OCI-M1 (cell line): ENCODE measurements at places on chromosomes 3 and 15.
A peak's percentile ranks its signal among the peaks of the same experiment; 100 is the strongest.

DNA sequence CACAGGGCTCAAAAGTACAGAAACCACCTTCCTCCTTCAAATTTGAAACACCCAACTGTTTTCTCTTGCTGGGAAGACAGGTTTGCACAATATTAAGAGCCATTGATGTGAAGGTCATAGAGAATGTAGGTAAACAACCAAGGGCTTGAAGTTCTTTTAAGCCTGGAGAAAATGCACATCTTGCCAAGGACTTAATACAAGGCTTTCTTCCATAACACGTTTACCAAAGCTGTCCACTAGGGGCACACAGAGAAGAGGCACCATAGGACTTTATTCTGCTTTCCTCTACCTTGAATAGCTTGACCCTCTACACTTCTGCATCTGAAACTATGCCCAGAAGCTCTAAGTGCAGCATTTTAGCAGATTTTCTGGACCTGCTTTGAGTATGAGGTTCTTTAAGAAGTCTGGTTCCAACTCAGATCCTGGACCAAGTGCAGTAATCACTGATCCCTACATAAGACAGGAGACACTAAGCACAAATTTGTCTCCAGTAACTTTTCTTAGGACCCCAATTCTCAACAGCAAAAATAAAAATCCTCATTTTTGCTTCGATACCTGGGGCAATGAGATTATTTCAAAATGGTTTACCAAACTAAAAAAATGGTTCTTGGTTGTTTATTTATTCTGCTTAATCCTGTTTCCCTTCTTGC lies 138.0 kb downstream of the FBN1 start:
- DNase-seq: peak; percentile 85

DNA sequence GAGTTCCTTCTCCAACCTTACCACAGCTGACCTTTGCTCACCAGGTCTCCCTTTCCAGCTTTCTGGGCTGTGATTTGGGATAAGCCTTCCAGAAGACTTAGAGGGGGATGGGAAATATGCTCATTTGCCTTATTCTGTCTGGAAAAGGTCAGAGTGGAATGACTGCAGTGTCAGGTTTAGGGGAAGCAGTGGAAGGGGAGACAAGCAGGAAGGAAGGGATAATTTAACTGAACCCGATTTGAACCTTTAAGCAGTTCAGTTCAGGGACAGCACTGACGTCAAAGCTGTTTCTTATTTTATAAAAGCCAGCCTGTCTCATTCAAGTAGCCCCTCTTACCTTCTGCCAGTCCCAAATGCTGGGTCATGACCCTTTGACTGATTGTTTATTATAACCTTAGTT lies 418.4 kb upstream of the RARB start:
- no peak for DNase-seq

DNA sequence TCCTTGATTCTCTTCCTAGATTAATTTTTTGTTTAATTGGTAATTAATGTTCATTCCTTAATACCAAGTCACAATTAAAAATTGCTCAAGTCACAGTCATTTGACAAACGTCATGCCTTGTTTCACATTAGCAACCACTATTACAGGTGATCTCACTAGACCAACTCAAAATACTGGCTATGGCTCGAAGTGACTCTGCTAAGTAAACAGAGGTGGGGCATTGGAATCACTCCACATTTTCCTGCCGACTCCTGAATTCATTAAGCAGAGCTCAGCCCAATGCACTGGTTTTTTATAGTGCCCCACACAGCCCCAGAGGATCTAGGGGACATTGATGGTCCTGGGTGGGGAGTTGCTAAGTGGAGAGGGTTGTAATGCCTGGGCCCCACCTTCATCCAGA lies 201.2 kb upstream of the NSMCE3 start:
- DNase-seq: no peak

GRCh38 chr15:79919749-79920511 lies 23.1 kb upstream of the MTHFS start:
- DNase-seq: peak; percentile 17

DNA sequence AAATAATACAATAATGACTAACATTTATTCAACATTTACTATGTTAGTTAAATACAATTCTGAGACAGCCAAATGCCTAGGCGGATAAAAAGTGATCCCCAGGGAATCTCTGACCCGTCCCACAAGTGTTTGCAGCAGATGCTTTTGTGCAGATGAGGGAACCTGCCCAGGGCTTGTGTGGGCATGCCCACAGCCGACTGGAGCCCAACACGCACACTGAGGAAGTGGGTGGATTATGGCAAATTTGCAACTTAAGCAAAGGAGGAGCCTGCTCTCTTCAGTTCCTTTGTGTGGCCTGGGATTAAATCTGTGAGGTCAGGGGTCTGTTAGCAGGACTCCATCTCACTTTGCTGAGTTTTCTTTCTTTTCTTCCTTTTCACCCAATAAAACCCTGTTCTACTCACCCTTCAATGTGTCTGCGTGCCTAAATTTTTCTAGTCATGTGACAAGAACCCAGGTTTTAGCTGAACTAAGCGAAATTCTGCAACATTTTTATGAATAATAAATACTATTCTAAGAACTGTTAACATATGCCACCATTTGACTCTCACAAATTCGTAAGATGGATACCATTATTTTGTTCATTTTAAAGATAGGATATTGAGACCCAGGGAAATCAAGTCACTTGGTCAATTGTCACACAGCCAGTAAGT lies 13.9 kb upstream of the RTP1 start:
- no peak for DNase-seq

DNA sequence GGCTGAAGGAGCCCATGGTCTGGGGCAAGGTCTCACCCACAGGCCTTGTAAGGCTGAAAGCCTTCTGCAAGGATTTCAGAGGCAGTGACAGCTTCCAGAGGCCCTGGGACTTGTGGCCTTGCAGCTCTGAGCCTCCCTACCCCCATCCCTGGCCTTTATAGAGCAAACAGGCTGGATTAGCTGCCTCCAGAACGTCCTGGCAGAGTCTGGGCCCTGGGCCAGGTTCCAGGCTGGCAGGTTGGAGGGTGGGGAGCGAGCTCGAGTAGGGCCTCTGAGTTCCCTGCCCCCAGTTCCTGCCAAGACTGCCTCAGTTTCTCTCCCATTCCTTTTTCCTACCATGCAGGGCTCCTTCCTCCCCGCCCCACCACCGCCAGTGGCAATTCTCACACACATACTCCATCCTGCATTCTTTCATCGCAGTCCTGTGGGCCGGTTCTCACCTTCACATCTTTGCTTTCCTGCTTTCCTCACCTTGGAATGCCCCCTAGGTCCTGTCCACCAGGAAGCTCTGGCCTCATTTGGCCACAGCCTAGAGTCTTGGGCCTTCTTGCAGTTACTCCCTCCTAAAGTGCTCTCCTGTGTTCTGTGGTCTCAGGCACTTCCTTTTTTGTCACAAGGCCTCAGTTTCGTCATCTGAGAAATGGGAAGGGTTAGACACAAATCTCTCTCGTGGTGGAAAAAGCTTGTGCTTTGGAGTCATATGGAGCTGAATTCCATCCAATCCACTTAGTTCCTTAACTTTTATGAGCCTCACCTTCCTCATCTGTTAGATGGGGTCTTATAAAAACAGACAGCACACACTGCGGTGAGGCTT lies 2.7 kb downstream of the LMAN1L start:
- no peak for DNase-seq

GRCh38 chr3:129687586-129688125 lies 81.2 kb upstream of the PLXND1 start:
- no peak for DNase-seq

- DNase-seq: no peak
Observed at GRCh38 chr3:65742914-65743313, 295.8 kb downstream of the MAGI1 start.

DNA sequence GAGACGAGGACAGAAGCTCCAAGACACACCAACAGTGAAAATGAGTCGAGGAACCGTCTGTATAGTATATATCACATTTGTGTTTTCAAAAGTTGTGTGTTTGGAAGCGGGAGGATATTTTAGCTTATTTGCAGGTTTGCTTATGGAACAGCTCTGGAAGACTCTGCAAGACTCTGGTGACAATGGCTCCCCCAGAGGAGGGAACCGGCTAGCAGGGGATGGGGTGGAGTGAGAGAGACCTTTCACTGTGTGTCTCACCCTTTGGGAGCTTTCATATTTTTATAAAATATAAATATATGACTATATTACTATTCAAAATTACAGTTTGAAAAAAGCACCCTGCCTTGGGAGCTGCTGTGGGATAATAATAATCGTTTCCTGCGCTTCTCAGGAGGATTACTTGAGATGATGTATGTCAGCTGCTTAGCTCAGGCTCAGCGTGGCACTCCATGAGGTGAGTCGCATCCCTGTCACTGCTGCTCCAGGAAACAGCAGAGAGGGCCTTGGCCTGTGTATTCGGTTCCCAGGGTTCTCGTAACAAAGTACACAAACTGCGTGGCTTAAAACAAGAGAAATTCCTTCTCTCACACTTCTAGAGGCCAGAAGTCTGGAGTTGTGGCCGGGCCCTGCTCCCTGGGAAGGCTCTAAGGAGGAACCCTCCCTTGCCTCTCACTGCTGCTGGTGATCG lies 183.9 kb downstream of the FAM43A start:
- no peak for DNase-seq

DNA sequence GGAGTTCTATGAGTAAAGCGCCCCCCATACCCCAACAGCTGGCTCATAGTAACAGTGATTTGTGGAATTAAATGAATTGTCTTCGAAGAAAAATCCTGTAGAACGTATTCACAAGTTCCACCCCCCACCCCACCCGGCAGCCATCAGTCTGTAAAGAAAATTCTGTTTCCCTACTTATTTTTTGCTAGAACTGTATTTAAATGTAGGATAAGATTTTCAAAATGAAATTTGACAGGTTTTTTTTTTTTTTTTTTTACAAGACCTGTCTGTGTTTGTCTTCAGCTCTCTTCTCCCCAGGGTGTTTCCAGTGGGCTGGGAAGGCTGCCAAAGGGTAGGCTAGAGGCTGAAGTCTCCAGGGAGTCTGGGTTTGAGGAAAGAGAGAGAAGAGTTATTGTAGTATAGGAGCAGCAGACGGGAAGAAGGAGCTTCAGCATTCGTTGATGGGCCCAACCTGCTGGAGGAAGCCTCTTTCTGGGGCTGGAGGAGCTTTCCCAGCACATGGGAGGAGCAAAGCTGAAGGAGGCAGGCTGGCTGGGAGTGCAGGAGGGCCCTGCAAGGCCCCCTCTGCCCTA lies 130.6 kb upstream of the SEMA6D start:
- DNase-seq: no peak

DNA sequence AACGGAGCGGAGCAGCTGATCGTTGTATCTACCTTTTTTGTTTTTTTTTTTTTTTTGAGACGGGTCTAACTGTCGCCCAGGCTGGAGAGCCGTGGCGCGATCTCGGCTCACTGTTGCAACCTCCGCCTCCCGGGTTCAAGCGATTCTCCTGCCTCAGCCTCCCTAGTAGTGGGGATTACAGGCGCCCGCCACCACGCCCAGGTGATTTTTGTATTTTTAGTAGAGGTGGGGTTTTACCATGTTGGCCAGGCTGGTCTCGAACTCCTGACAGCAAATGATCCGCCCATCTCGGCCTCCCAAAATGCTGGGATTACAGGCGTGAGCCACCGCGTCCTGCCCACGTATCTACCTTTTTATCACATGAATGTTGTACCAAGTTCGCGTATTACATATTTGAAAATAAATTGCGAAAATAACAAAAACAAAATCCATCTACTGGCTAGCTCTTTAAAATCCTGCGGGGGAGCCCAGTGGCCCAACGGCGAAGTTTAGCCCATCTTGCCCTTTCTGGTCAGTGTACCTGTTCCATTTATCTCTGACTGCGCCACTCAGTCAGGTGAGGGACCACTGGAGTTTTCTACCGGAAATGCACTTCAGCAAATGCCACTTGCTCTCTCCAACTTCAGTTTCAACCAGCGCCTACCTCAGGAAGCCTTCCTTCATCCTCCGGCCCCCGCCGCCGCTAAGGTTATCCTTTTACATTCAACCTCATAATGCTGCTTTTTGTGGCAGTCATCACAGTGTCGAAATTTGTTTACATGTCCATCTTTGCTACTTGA lies 1.2 kb upstream of the EIF3J start:
- DNase-seq: peak; percentile 64

- DNase-seq: no peak
Observed at GRCh38 chr3:179884136-179884535, 152.6 kb downstream of the PEX5L start.

GRCh38 chr15:60557191-60557618 lies 78.3 kb upstream of the ICE2 start:
- DNase-seq: no peak

GRCh38 chr3:48532271-48532976 lies 24.2 kb downstream of the PFKFB4 start:
- DNase-seq: no peak

- DNase-seq: no peak
Observed at GRCh38 chr3:23762214-23762613, 43.5 kb upstream of the UBE2E1 start.

DNA sequence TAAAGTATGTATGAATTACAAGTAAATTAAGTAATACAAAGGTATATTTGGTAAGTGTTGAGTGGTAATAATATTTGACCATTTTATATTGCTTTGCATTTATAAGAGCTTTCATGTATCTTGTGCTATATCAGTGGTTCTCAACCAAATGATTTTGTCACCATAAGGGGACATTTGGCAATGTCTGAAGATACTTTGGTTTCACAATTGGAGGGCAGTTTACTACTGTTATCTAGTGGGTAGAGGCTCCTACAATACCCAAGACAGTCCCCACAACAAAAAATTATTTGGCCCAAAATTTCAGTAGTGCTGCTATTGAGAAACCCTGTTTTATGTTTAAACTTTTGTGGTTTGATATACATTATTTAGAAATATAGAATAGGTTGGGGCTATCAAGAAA lies 14.6 kb downstream of the TRPC1 start:
- no peak for DNase-seq

GRCh38 chr15:30905821-30906220 lies 2.1 kb downstream of the FAN1 start:
- no peak for DNase-seq

- DNase-seq: no peak
Observed at GRCh38 chr3:140630866-140631265, 47.0 kb upstream of the TRIM42 start.

DNA sequence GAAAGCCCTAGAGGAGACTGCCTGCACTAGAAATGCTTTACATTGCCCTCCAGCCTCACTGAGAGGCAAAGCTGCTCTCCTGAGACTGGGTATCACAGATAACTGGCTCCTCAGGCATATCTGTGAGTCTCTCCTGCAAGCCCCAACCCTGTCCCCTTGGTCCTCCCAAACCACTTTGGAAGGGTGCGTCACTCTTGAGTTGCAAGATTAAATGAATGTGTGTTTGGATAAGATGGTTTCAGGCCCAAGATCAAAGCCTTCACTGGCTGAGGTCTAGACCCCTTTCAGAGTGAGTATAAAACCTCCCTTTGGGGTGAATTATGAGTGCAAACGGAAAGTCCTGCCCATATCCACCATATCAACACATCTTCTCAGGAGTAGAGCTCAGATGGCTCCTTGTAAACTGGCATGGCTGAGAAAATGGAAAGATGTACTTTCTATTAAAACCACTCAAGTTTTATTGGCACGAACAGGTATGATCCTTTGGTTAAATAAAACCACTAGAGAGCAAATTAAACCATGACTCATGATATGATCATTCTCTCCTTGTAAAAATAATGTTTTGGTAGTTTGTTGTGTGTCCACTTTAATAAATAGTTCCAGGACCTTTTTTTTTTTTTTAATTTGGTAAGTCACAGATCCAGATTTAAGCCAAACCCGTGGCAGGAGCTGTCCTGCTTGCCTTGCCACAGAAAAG lies 164.0 kb downstream of the CHST2 start:
- peak; percentile 90 for DNase-seq
